ENCODE measurements at places on chromosomes 3 and 15.

DNA sequence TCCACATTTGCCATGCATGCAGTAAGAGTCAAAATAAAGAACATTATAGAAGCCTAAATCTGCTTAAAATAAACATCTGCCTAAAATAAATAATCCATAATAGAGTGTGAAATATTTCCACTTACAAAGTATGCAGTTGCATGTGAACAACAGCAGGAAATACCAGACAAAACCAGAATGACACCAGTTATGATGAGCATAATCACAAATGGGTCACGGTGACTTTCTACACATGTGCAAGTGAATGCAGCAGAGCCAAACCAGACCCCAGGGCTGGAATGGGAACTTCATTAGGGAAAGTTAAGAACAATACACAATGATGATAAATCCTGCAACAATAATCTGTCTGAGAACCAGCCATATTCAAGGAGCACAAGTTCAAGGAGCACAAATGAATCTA lies 615.5 kb downstream of the ROBO2 start:
- no peak for DNase-seq

DNA sequence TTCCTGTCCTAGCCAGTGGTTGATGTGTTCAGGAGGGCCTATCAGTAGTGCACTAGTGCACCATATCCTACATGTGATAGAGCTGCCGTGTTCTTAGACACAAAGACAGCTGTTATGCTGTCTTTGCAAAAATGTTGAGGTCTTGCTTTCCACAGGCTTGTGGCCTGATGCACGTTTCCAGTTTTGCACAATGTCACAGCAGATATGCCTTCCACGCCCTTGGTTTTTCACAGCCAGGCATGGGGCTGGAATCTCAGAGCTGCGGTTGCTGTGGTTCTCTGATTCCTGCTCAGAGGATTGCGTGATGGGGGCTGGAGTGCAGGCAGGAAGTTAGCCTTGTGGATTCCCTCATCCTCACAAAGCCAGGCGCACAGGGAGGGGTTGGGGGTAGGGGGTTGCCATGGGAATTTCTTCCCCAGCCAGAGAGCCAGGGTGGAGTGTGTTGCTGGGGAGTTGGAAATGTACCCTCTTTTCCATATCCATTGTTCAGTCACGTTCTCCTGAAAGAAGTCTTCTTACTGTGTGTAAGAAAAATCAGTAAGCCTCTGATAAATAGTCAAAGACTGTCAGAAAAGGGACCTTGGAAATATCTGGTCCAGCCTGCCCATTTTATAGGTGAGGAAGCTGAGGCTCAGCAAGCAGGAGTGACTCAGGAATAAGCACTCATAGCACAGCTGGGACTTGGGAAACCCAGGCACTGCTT lies 79.4 kb downstream of the SMAD3 start:
- DNase-seq: no peak

- DNase-seq: no peak
Observed at GRCh38 chr3:178382449-178383061, 153.7 kb upstream of the KCNMB2 start.

DNA sequence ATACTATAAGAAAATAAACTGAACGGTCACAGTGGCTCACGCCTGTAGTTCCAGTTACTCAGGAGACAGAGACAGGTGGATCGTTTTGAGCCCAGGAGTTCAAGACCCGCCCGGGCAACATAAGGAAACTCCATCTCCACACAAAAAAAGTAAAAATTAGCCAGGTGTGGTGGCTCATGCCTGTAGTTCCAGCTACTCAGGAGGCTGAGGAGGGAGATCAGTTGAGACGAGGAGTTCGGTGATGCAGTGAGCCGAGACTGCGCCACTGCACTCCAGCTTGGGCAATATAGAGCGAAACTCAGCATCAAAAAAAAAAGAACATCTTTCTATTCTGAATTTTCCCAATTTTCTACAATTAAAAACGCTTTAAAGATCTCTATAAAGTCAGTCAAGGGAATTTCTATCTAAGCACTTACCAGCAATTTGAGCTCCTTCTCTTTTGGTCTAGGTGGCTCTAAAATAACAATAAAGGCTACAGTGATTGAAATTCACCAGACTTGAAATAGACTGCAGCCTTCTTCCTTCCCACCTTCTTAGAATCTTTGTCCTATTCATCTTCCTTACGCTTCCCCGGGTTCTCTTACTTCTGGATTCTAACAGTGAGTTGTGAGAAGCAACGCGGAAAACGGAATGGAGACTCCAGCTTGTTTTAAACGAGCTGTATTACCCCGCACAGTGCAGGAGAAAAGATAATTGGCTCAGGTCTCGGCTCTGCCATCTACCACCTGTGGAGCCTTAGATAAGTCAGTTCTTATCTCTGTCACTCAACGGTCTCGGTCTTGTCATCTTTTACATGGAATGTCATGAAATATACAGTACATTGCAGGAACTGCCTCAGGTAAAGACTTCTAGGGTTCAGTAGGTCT lies 812 bp upstream of the SEC62 start:
- DNase-seq: no peak

DNA sequence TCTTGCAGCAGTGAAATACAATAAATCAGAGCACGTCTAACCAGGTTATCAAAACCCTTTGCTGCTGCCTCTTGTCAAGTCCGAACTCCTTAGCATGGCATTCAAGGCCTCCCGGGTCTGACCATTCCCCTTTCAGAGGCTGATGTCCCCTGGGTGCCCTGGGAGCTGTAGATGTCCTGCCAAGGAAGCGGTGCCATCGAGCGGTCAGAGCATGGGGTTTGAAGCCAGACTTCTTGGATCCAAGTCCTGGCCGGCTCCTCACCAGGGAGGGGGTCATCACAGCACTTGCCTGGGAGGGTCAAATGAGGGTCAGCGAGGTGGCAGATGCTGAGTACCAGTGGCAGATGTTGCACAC lies 496 bp downstream of the TF start:
- DNase-seq: no peak

GRCh38 chr15:92611995-92612745 lies 43.4 kb downstream of the FAM174B start:
- DNase-seq: no peak
